ENCODE measurements at places on chromosomes 11 and 22. TPM values are rescaled to one million over a fixed set of nuclear protein-coding genes. Genes with fewer than 3 reads are reported as not detected.

IRF7 gene
- 46.6 TPM for total RNA-seq

- DNase-seq, result no peak
These were observed 112.2 kb upstream of the RRM1 start for GRCh38 chr11:3982431-3982830.

CYTH4 gene
- 1.4 TPM for total RNA-seq

DNA sequence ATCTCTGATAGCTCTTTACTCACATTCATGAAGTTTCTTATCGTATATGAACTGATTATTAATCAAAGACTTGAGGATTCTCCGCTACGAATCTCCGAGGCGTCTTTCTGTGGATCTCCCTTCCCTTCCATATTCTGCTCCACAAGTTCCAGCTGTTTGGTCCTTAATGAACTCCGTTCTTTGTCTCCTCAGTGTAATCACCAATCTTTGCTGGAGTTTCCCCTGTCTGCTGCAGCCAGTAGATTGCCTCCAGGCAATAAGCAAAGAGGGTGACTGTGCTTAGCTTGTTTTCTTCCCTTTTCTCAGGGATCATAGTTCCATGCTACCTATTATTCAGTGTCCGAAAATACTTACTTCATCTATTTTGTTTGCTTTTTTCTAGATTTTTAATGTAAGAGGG lies 169.6 kb upstream of the FOLH1 start:
- DNase-seq, result no peak

GRCh38 chr11:97637701-97638100 lies 1247.9 kb downstream of the JRKL start:
- no peak for DNase-seq

GRCh38 chr11:71065841-71066240 lies 186.5 kb downstream of the SHANK2 start:
- no peak for DNase-seq
